HT1080 (cell line): ENCODE measurements at places on chromosomes 11 and 22.

- DNase-seq: no peak
These were observed 15.1 kb downstream of the LIMK2 start for GRCh38 chr22:31227186-31227585.

DNA sequence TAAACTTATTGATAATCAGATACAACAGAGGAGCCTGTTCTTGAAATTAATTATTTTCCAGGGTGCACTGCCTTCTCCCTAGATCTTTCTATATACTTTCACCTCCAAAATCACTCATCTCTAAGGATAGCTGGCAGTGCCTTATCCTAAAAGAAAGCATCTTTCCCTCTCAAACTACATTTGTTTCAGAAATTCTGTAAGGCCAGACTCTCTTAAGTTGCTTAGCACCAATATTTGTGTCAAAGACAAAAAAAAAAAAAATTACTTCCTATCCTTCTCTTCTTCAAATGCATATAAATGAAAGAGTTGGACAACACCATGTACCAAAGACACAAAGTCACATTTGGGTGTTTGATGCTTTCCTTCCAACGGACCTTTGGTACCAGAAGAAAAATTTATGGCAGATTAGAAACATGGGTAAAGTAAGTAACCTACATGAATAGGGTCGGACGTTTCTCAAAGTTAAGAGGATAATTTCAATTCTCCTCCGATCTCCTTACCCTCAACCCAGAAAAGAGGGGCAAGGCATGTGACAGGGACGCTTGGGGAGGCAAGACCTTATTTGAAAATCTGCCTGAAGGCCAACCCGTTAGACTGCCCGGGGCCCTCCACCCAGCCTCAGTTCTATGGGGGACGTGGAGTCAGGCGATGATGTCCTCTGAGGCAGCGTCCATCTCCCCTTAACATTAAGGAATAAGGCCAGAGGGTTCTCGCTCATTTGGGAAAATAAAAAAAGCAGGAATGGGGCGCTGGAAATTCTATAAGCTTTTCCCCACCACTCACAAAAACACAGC lies 66.3 kb downstream of the ETS1 start:
- DNase-seq: no peak

DNA sequence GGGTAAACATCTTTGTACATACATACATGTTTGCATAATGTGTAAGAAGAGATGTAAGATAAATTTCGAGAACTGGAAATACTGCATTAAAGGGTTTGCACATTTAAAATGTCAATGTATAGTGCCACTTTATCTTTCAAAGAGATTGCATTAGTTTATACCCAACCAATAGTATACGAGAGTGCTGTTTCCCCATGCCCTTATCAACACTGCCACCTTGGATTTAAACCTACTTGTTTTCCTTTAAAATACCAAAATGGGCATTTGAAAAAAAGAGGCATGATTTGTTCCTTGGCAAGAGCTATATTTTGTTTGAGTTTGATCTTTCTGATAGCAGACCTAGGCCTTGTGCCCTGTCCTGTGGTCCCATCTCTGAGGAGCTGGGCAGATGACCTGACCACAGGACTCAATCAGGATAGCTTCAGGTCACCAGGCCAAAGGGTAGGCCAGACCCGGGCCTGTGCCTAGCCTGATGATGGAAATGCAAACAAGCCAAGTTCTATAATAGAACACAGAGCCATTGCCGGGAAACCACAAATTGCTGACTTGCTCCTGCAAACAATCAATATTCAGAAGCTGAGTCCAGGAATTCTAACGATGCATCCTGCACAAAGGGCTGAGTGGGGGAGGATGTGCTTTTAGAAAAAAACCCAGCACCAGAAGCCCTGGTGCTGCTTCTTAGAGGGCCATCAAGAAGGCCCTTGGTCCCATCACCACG lies 16.9 kb upstream of the ALG8 start:
- DNase-seq: no peak

DNA sequence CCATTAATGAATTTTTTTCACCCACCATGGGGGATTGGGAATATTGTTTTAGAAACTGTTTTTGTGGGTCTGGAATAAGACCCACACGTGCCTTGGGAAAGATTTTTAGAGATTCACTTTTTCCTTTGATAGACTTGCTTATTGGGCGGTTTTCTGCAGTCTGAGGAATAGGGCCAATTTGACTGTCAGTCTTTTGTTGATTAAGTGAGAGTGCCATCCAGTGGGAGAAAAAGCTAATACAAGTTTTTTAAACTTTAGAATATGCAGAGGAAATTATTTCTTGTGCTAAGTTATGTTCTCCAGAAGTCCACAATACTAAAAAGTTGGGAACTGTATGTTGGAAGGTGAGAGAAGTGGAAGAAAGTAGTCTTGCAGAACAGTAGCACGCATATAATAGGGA lies 56.1 kb downstream of the PRMT3 start:
- DNase-seq: peak; percentile 30

DNA sequence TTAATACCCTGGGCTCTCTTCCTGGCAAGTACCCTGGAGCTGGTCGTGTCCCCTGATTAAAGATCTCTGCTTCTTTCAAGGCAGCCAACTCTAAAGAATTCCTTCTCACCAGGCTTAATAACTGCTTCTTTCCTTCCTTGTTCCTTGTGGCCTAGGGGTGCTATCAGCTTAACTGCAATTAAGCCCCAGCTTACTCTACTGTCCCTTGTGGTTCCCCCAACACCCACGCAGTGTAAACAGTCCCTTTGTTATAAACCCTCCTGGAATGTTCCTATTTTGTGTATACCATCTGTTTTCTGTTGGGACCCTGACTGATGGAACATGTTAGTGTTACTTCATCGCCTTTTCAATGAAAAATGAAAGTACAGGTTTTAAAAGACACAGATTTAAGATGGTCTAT lies 126.4 kb upstream of the KIRREL3 start:
- DNase-seq: no peak

GRCh38 chr11:2271327-2272227 lies 1.2 kb upstream of the ASCL2 start:
- no peak for DNase-seq

- no peak for DNase-seq
These were observed 20.2 kb downstream of the BLID start for GRCh38 chr11:122095681-122096262.
